ENCODE measurements at places on chromosomes 12 and 14.

DNA sequence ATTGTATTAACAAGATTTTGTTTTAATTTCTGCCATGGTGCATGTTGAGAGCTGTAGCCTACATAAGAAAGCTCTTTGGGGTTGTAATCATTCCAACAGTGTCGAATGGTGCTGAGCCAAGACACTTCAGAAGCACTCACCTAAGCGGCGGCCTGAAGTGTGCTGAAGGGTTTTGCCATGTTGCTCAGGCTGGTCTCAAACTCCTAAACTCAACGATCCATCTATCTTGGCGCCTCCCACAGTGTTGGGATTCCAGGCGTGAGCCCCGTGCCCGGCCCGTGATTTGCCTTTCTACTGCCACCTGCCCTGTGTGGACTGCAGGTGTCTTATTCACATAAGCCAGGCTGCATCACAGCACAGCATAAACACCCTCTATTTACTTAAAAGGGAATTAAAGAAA is 48.9 kb downstream of the AMN start:
- DNase-seq = no peak

DNA sequence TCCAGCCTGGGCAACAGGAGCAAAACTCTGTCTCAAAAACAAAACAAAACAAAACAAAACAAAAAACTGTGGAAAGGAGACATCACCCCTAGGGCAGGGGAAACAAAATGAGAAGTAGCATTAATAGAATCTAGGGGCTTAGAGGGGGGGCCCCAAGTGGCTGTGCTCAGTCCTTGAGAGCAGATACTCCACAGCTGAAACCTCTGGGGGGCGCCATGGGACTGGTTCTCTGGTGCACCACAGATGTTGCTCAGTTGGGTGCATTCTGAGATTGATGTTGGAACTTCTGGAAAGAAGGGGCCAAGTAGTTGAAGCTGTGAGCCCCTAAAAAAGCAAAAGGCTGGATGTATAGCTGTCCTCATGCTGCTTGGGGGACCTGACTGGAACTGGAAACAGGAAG is 11.8 kb upstream of the SYNE2 start:
- no peak for DNase-seq

- no peak for DNase-seq
Measured at GRCh38 chr12:63937378-63938316, 93.1 kb downstream of the SRGAP1 start.

DNA sequence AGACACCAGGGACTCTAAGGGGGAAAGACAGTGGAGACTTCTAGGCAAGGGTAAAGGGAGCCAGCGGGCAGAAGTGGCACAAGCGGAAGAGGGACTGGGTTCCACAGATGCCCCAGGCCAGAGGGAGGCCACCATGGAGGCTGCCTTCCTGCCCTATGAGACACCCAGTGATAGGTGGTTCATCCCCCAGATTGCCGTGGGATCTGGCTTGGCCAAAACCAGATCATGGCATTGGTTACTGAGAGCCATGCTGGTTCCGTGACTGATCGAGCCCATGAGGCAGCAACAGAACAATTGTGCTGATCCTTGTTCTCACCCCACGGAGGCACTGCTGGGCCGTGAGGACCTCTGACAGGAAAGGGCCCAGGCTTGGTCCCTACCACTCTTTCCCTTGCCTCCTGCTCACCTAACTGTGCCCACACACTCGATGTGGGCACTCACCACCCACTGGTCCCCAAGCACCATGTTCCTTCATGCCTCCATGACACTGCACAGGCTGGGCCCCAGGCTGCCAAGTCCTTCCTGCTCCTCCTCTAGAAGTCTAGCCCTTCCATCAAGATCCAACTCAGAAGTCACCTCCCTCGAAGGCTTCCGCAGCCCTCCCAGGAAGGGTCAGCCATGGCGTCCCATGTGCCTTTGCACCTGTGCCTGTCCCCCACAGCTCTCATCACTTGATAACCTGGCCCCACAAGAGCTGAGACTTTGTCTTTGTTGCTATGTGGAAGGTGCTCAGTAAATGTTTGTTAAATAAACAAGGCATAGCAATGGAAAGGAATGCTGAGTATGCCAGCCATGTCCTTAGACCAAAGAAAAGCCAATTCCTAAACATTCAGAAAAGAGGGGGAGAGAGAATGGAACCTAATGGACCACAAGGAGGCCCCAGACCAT is 7.3 kb downstream of the KRT79 start:
- no peak for DNase-seq

DNA sequence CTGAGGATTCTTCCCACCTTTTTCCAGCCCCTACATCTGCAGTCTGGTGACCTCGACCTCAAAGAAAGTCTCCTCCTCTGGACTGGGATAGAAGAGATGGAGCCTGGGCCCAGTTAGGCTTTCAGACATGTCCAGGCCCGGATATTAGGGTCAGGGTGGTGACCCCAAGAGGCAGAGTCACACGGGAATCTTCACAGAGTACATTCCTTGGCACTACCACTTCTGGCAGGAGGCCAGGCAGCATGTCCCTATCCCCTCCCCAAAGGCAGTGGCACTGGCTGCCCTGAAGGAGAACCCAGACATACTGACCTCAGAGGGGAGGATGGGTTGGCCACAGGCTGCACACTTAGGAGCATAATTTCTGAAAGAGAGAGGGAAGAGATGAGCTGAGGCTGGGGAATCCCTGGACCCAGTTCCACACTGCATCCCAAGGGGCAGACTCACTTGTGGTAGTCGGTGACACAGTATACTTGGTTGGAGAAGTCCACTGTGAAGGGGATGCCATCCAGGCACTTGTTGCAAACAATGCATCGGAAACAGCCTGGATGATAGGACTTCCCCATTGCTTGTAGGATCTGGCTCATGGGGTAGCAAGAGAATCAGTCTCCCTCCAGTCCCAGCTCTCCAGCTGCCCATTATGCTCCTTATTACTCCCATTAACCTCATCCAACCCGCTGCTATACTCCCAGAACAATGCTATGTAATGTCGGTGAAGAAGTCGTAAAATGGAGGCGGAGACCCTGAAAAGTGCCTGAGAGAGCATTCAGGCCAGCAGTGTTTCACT is 7.6 kb downstream of the AJUBA start:
- DNase-seq = no peak

- DNase-seq = no peak
Measured at GRCh38 chr12:104955703-104956102, 2.4 kb downstream of the SLC41A2 start.

DNA sequence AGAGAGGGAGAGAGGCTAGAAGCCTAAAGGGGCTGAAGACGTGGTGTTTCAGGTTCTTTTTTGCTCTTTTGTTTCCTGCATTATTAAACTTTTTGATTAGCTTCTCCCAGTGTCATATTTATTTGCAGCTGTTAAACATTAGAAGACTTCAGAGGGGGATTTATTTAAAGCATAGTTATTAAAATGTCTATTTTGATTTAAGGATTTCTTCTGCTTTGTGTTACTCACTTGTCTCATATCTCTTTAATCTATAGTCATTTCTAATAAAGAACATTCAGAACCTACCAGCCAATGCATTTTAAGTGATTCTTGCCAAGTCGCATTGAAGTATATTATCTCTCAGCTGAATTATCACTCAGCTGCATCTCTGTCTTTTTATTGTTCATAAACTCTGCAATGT is 152.0 kb upstream of the DYRK2 start:
- no peak for DNase-seq
